Thymus (tissue), 14 donors: ENCODE measurements at places on chromosomes 7 and 10. TPM values are rescaled to one million over a fixed set of nuclear protein-coding genes. Genes with fewer than 3 reads are reported as not detected.
A peak's percentile ranks its signal among the peaks of the same experiment; 100 is the strongest.

- no peak for DNase-seq
Observed at GRCh38 chr7:70063927-70064326, 465.7 kb downstream of the AUTS2 start.

GRCh38 chr10:133465191-133465949 lies 11.6 kb downstream of the SCART1 start:
- no peak for DNase-seq

GRCh38 chr10:77857272-77857671 lies 69.3 kb downstream of the DLG5 start:
- DNase-seq: no peak

- no peak for DNase-seq
Observed at GRCh38 chr10:13268841-13269240, 31.0 kb downstream of the PHYH start.

DNA sequence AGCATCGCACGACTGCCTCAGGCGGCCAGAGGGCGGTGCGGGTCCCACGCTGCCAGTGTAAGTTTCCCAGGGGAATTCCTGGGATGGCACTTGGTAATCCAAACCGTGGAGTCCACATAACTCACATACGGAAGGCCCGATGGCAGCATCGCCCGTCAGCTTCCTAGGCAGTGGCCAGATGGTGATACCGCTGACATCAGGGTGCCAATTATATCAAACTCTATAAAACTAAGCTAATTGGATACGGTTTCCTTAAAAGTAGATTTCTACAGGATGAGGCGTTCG lies 189.8 kb downstream of the CELF2 start:
- no peak for DNase-seq

GRCh38 chr10:71436268-71437125 lies 39.8 kb downstream of the CDH23 start:
- no peak for DNase-seq

DNA sequence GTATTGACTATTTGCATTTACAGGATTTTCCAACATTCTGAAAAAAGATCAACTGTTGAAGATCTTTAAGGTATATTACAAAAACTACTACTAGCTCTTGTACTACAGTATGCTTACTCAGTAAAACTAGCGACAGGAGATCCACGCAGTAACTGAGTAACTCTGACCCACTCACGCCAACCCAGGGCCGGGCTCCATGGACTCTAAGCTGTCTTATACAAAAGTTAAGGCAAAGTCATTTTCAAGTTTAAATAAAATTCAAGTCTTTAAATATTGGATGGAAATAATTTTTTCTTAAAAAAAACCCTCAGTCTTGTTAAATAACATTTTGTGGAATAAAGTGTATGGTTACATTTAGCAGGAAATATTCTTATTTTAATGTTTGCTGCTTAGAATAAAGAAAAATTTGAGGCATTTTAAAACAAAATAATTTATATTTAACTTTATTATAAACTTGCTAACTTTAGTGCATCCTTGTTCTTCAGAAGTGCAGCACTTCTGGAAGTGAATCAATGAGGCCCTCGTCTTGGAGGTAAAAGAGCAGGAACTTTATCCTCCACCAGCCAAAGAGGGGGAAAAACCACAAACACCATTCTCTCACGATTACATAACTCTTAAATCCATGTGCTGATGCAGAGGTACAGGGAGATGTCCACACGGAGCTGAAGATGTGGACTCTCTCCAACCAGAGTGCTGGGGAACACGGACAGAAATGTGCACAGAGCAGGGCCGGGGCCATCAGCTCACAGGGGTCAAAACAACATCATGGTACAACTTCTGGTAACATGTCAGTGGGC lies 119.9 kb downstream of the LARP4B start:
- no peak for DNase-seq

DNA sequence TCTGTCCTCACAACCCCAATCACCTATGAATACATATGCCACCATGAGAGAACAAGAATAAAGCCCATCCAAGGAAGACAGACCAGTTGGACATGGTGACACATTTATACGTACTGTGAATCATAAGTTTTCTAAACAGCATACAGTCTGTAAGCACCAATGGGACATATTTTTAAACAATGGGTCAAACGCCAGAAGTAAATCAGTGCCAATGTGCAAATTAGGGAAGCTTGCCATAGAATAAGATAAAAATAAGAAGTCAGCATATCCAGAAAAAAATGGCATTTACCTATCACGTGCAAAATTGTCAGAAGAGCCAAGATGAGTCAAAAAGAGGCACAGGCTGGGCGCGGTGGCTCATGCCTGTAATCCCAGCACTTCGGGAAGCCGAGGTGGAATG lies 910.4 kb downstream of the SORCS1 start:
- no peak for DNase-seq

DNA sequence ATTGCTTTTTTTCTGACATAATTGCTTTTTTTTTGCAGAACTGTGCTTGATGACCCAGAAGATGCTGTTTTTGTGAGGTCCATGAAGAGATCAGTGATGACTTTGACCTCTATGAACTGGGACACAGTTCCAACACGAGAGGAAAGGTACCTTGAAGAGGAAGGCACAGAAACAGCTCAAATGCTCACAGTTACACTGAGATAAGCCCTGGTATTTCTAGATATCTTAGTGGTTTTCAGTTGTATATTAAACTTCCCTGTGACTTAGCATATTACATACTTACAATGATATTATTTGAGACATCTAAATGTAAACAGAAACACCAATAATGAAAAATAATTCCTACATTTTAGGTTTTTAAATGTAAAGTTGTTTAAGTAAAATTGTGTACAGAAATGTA lies 54.7 kb downstream of the LRRC72 start:
- DNase-seq: no peak

DNA sequence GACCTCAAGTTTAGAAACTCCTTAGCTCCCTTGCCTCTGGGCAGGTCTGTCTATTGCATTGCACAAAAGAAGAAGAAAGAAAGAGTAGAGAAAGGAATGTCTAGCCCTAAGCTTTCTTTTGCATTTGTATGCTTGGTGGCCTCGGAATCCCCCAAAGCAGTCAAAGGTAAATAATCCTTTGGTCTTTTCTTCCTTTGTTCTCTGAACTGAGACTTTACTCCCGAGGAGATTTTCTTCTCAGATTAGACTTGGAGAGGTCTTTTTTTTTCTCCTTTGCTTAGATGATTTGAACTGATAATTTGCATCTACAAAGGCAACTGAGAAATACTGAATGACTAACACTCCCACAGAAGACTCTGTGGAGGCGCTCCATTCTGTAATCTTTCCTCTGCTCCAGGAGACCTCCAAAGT lies 93.2 kb downstream of the AKR1D1 start:
- peak; percentile 18 for DNase-seq

DNA sequence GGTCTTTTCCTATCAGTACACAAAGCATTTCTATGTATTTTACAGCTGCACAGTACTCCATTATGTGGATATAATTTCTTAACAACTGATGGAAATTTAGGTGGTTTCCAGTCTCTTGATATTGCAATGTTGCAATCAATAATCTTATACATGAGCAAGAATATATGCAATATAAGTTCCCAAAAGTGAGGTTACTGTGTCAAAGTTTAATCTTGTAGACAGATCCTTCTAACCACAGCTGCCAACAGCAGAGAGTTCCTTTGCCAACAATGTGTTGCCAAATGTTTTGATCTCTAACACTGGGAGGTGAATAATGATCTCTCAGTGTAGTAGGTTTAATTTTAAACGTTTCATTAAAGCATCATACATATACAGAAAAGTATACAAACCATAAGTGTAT lies 54.5 kb downstream of the CUL2 start:
- no peak for DNase-seq

DNA sequence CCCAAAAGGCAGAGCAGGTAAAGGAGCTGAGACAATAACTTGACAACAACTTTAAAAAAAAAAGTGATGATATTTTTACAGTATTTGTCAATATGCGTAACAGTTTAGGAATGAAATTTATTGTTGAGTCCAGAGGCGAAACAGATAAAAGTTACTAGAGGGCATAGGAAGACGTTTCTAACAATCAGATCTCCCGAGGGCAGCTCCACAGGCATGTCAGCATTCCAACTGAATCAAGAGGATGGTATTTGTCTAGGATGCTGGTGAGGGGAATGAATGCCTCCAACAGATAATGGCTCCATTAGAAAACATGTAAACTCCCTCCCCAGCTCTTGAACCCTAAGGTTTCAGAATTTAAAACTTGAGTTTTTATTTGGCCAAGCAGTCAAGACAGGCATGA lies 733.9 kb upstream of the SORCS1 start:
- no peak for DNase-seq

GRCh38 chr10:20811131-20811530 lies 86.0 kb downstream of the NEBL start:
- no peak for DNase-seq

DNA sequence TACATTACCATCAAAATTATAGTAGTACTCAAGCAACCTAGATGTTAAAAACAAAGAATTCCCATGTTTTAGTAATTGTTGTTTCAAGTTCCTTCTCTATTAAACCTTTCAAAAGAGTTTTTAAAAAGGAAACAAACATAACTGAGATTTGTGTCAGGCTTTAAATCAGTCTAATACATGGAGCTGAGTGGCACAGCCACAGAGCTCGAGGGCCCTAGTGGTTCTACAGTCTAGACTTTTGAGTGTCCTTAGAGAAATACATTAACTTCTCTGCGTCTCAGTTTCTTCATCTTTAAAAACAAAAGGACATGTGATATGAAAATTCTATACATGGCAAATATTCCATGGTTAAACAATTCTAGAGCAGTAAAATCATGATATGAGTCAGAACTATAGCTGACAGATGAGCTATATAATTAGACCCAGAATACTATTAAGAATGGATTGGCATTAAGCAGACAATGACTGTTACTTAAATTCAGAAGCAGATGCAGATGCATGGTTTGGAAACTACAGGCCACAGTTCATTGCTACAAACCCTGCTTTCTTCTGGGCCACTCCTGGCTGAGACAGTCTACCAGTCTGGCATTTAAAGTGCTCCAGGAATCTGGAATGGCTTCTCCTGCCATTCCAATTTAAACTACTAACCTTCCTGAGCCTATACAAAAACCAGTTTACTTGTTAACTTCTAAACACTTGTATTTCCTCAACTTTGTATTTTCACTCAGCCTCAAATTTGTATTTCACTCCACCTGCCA lies 77.4 kb downstream of the EPC1 start:
- DNase-seq: no peak

GRCh38 chr7:120867932-120868331 lies 10.0 kb upstream of the TSPAN12 start:
- DNase-seq: no peak

DNA sequence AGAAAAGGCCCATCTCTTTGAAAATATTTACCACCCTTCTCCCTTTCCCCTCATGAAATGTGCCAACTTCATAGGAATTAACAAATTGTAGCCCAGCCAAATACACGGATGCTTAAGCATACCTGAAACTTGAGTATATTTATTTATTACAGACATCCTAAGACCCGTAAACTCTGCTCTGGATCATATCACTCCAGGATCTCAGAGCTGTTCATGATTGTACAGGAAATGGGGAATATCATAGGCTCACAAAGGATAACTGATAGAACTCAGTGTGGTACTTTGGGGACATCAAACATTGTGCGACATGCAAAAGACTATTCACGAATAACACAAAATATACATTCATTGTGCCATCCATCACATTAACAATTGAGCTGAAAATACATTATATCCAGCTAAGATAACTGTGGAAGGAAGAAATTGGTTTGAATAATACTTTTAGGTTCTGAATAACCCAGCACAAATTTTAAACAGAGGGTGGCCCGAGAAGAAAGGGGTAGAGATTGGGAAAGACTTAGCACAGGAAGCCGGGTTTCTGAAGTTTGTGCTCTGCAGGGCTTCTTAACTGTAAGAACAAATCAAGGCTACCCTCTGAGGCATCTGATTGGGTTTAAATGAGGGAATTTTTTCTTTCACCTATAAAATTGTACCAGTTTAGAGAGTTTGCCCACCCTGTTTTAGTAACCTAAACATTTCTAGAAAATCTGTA lies 2.5 kb downstream of the HOXA1 start:
- no peak for DNase-seq

- no peak for DNase-seq
Observed at GRCh38 chr10:77834943-77835668, 91.4 kb downstream of the DLG5 start.

GRCh38 chr7:132609222-132609621 lies 33.0 kb upstream of the PLXNA4 start:
- no peak for DNase-seq

DNA sequence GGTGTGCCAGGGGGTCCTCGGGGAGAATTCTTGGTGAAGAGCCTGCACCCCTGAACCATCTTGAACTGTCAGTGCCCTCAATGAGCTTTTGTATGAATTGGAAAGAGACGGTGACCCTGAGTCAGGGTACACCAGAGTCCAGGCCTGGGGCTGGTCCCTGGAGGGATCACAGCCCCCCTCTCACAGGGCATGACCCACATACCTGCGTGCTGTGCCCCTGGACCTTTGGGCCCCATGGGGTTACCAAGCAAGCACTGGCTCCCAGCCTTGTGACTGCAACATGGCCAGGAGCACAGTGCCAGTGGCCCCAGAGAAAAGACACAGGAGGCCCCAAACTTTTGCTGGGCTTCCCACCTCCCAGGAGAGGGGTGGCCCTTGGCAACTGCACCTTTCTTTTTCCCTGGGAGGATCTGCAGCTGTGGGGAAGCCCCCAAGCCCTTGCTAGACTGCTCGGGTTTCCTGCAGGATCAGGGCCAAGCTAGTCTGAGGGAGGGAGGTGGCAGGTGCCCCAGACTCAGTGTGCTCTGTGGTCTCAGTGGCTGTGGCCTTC lies 153.5 kb downstream of the ZNF248 start:
- no peak for DNase-seq

DNA sequence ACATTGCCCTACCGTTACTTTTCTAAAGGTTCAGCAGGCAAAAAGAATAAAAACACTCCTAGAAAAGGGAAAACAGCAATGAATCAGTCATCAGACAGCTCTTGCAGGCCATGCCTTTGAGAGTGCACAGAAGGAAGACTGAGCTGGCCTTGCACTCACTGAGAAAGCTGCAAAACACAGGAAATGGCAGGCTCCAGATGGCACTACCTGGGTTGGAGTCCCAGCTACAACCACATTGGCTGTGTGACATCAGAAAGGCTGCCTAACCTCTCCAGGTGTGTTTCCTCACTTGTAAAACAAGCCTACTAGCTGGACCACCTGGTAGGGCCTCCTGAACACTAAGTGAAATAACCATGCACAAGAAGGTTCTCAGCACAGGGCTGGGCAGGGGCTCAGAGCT lies 113.7 kb downstream of the SFMBT2 start:
- no peak for DNase-seq

C7orf33 gene
- not detected for polyA plus RNA-seq

DNAH11 gene
- polyA plus RNA-seq: 3.9 TPM

CCSER2 gene
- polyA plus RNA-seq: 18.4 TPM

ACTL6B gene
- polyA plus RNA-seq: 0.18 TPM

ZNF775 gene
- polyA plus RNA-seq: 6.6 TPM

PON3 gene
- polyA plus RNA-seq: 5.5 TPM

CLRN3 gene
- polyA plus RNA-seq: 0.23 TPM

ZNF117 gene
- 14.6 TPM for polyA plus RNA-seq

GIMAP2 gene
- polyA plus RNA-seq: 32.5 TPM

EVX1 gene
- polyA plus RNA-seq: 0.05 TPM
